ENCODE measurements at places on chromosomes 5 and 9.
A peak's percentile ranks its signal among the peaks of the same experiment; 100 is the strongest.

- peak; percentile 68 for DNase-seq
These were observed 55.2 kb upstream of the NEK6 start for GRCh38 chr9:124202447-124202971.

- DNase-seq, result no peak
These were observed 533.3 kb downstream of the ACTL7B start for GRCh38 chr9:108322326-108323098.

DNA sequence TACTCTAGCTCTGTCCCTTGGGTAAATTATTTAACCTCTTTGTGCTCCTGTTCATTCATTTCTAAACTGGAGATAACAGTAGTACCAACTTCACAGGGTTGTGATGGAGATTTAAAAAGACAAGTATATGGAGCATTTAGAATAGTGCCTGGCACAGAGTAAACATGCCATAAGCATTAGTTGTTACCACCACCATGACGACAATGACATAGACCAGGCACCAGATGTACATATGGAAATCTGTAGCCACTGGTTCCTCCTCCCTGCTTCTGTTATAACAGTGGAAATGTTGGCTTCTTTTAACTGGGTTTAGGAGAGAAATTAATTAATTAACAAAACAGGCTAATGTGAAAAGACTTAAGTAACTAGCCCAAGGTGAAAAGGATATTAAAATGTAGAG is 217.5 kb downstream of the DENND1A start:
- no peak for DNase-seq

DNA sequence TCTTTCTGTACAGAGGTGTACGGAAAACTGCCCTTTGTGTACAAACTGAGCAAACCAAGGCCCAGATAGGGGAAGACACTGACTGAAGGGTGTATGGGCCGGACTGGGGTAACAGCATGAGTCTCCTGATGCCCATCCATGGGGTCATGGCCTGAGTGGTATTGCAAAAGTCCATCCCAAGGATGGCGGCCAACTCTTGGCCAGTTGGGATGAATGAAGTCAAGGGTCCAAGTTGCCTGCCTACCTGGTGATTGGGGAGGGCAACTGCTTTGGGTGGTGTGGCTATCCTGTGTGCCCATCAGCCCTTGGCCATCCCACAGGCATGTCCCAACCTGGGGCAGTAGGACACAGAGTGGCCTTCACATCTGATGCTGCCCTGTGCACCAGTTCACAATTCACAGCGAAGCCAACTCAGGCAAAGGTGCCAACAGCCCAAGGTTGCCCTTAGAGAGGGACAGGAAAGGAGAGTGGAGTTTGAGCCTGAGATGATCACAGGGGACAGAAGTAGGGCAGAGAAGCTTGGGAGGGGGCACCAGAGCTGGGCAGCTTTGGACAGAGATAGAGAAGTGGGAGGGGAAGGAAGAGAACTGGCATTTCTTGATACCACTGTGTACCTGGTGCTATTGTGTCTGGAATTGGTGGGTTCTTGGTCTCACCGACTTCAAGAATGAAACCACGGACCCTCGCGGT is 46.6 kb downstream of the COL15A1 start:
- DNase-seq, result no peak

DNA sequence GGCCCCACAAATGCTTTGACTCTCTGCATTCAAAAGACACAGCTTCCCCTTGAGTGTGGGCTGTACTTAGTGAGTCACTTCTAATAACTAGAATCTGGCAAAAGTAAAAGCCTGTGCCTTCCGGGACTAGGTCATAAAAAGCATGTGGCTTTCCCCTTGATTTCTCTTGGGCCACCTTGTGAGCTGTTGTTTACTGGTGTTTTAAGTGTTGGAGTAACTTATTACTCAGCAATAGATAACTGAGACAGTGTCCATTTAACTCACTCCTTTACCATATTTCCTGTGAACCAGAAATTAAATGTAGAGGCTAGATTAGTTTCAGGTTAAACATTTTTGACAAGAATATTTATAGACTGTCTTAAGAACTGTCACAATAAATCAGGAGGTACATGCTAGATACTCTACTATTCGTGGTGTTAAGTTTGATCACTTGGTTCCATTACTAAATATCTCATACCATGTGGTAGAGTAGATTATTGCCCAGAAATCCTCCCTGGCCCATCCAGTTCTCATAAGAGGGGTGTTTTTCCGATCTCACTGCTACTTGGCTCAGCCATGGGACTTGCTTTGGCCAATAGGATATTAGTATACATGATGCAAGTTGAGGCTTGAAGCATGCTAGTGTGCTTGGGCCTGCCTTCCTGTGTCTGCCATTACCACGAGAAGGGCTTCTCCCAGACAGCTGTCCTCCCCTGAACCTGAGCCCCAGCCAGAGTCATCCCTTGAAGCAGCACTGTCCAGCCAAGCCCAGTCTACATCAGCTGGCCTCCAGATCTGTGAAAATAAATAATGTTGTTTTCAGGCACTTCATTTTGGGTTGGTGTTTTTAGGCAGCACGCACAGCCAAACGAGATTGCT is 10.4 kb upstream of the CMBL start:
- DNase-seq, result no peak

- DNase-seq, result no peak
These were observed 63.5 kb upstream of the BARX1 start for GRCh38 chr9:94018628-94019027.

DNA sequence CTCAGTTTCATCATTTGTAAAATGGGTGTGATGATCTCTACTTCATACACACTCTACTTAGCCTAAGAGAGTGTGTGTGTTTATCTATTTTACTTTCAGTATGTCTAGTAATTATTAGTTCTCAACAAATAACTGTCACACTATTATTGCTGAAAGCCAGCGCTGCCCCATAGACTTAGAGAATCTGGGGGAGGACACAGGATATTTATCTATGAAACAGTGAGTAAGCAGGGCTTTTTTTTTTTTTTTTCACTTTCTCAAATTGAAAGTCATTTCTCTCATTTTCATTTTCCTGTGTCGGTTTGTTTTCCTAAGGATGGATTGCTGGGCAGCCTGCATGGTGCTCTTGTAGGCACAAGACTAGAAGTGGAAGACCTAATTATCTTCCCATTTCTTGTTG is 248.4 kb upstream of the RPS23 start:
- DNase-seq, result no peak

DNA sequence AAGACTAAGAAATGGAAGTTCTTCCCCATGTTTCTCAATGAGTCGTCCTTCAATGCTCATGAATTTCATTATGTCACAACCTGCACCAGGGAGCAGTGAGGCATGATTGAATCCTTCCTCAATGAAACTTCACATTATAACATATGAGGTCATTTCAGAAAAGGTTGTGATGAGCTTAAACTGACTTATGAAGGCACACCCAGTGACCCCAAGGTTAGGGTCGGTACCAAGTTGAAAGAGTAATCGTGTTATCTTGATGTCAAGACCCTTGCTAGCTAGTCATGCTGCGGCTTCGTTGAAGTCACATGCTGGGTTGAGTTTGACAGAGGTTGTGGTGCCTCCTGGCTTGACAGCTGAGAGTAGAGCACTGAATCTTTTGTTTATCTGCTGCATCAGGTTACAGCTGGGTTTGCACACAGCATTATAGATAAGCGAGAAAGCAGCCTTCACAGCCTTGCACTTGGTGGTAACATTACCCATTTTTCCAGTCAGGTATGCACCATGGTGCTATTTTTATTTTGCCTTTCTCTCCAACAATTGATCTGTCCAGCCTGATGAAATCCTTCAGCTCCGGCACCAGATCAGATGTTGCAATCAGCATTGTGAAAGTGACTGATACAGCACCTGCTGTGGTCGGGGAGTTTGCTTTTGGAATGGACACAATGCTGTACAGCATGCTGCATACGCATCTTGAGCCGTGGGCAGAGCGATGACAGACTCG is 133.2 kb downstream of the ERCC6L2 start:
- no peak for DNase-seq

GRCh38 chr9:91303741-91304415 is 57.8 kb downstream of the AUH start:
- DNase-seq, result no peak

- DNase-seq, result no peak
These were observed 16.6 kb upstream of the MEGF9 start for GRCh38 chr9:120730654-120731514.

DNA sequence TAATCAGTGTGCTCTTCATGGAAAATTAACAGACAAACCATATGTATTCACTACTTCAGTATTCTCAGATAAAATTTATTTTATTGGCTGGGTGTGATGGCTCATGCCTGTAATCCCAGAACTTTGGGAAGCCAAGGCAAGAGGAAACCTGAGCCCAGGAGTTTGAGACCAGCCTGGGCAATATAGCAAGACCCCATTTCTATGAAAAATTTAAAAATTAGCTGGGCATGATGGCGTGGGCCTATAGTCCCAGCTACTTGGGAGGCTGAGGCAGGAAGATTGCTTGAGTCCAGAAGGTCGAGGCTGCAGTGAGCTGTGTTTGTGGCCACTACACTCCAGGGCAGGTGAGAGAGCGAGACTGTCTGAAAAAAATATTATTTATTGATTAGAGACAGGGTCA is 23.4 kb upstream of the CREBRF start:
- no peak for DNase-seq

GRCh38 chr9:123437201-123437600 is 81.2 kb downstream of the CRB2 start:
- DNase-seq, result no peak

DNA sequence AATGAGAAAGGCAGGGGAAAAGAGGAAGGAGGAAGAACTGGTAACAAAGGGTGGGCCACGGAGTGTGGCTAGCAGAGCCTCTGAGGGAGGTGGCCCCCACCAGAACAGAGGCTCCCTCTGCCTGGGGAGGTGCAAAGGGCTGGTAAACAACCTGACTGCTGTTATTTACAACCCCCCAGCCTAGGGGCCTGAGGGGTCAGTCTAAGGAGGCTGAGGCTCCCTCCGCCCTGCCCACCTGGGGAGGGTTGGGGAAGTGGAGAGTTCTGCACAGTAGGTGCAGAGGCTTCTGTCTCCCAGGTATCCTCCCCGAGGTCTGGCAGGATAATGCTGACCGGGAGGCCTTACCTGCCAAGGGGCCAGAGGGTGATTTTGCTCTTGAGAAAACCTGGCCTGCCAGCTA is 35.6 kb upstream of the SMU1 start:
- no peak for DNase-seq

GRCh38 chr5:178322736-178323540 is 90.3 kb upstream of the PHYKPL start:
- DNase-seq, result no peak

DNA sequence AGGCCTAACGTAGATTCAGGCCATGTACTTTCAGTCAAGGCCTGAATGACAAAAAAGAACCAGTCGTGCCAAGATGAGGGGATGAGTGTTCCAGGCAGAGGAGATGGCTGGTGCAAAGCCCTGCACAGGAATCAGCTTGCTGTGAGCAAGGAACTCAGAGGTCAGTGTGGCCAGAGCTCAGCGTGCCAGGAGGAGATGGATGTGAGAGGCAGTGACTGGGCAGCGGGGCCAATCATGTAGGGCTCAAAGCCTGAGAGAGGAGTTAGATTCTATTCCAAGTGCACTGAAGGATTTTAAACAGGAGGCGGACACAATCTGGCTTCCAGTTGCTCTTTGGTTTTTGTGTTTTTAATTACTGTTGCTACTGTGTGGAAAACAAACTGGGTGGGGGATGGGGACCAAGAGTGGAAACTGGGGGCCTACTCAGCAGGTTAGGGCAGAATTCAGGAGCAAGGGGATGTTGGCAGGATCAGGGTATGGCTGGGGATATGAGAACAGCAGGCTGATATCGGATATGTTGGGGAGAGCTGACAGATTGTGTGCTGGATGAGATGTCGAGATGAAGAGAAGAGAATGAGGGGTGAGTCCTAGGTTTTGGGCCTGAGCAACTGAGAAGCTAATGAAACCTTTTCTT is 64.3 kb downstream of the ANGPTL2 start:
- no peak for DNase-seq

GRCh38 chr5:5838493-5838892 is 416.0 kb downstream of the ICE1 start:
- DNase-seq, result no peak

- DNase-seq, result no peak
These were observed 68.0 kb upstream of the IL7R start for GRCh38 chr5:35788724-35789123.

GRCh38 chr9:20650750-20651299 is 28.5 kb upstream of the MLLT3 start:
- DNase-seq, result no peak

- no peak for DNase-seq
These were observed 60.5 kb upstream of the CTXN3 start for GRCh38 chr5:127588368-127588767.

GRCh38 chr9:76704593-76705204 is 59.5 kb upstream of the PCA3 start:
- peak; percentile 8 for DNase-seq

DNA sequence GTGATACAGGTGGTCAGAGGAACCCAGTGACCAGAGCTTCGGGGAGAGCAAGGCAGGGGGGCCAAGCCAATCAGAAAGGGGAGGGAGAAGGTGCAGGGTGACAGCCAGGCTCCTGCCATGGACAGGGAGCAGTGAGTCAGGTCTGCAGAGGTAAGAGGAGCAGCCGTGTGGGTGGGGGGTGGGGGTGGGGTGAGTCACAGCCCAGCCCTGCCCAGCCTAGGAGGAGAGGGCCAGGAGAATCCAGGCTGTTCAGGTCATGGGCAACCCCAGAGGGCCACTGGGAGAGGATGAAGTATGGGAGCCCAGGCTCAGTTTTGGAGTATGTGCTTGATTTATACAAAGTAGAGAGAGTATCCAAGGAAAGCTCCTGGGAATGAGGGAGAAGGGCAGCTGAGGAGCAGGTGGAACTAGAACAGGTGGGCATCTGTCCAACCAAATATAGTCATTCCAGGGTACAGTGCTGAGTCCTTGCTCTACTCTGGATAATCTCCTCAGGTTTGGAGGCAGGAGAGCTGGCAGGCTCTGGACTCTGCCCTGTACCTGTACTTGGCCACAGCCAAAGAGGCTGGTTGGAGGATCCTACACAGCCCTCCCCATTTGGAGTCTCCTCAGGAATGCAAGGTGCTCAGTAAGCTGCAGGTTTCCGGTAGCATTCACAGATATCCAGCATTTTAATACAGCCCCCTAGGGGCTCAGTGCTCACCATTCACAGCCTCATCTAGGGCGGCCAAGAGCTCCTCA is 1.6 kb downstream of the HBEGF start:
- DNase-seq, result peak; percentile 24

- DNase-seq, result no peak
These were observed 273.5 kb upstream of the PTGER4 start for GRCh38 chr5:40405996-40406740.

GRCh38 chr5:54695198-54695966 is 177.8 kb downstream of the SNX18 start:
- DNase-seq, result no peak

- DNase-seq, result no peak
These were observed 8.8 kb downstream of the TENT4A start for GRCh38 chr5:6722015-6722414.

GRCh38 chr5:32814141-32814540 is 103.0 kb downstream of the NPR3 start:
- no peak for DNase-seq

GRCh38 chr9:129814432-129815223 is 9.3 kb downstream of the TOR1A start:
- DNase-seq, result no peak

GRCh38 chr9:92947268-92948037 is at the start of gene FGD3:
Gene FGD3, plus strand, starts transcription at chr9:92947523. Its CDS starts 28,734 bp downstream, at chr9:92976257.
- no peak for DNase-seq
